GM04503 (cell line): ENCODE measurements at places on chromosomes 1 and 21.

DNA sequence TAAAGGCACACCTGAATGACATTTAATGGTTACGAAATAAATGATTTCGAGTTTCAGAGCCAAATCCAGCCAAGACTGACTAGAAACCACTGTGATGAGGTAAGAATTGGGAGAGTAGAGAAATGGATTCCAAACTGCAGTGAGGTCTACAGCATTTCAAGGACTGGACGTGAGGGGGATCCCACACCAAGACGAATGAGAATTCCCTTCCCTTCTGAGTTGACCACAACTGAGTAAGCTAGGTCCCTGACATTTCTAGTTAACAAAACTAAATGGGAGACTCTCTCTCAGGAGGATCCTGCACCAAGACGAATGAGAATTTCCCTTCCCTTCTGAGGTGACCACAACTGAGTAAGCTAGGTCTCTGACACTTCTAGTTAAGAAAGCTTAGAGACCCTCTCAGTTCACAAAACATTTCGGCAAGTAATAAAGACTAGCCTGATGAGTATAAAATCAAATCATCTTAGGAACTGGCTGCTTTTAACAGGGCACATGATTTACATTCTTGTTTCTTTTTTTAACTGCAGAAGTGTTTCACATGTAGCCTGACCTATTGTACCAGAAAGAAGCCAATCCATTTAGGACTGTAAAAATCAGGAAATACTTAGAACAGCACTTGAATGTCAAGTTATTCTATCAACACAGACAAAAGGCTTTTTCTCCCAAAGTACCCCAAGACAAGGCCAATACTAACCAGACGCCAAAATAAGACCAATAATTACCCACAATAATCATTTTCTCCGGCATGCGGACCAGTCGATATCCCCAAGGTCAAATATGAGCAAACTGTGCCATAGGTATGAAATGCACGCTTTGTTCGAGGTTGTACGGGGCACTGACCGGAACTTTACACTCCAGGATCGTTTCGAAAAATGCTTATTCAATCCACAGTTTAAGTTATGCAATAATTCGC is 1.4 kb upstream of the SPATA1 start:
- DNase-seq: peak; percentile 31

GRCh38 chr1:84271441-84272151 is 29.9 kb upstream of the SAMD13 start:
- DNase-seq: no peak

DNA sequence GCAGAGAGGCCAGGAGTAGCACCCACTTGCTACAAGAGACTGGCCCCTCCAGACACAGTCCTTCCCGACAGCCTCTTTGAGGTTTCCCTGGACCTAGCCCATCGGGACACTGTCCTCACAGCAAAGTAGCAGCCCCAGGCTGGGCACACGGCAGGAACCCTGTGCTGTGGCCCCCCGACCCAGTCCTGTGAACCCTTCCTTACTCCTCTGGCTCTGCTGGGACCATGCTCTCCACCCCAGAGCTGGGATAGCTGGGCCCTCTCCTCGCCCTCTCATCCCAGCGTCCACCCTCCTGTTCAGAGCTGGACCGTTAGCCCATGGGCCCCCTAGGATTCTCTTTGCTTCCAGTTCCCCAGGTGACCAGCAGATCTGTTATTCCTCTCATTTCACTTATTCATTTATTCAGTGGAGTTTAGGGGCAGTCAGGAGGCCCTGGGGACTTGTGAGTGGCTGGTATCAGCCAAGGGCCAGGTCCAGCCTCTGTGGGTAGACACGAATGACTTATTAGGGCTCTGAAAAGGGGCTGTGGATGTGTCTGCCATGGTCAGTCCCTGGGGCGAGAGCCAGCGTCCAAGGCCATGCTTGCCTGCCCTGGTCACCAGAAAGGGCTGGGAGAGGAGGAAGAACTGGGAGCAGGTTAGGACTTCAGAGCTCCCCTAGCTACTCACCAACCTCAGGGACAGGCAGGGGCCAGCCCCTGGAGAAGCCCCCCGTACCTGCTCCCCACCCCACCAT is 117.6 kb upstream of the RUNX3 start:
- DNase-seq: no peak

GRCh38 chr1:5404412-5405203 is 587.6 kb downstream of the NPHP4 start:
- no peak for DNase-seq

GRCh38 chr1:65309304-65310077 is at the start of gene DNAJC6:
Gene DNAJC6 (plus strand): TSS chr1:65309543. CDS start chr1:65309746, 203 bp downstream.
- peak; percentile 14 for DNase-seq

GRCh38 chr1:152907686-152908601 is at the start of gene IVL:
Gene IVL (plus strand): TSS chr1:152908546. CDS start chr1:152909798, 1,252 bp downstream.
- DNase-seq: no peak

- no peak for DNase-seq
Observed at GRCh38 chr1:210688512-210689234, 360.0 kb downstream of the HHAT start.

- peak; percentile 75 for DNase-seq
Observed at GRCh38 chr1:24888971-24889676, 41.0 kb downstream of the RUNX3 start.

DNA sequence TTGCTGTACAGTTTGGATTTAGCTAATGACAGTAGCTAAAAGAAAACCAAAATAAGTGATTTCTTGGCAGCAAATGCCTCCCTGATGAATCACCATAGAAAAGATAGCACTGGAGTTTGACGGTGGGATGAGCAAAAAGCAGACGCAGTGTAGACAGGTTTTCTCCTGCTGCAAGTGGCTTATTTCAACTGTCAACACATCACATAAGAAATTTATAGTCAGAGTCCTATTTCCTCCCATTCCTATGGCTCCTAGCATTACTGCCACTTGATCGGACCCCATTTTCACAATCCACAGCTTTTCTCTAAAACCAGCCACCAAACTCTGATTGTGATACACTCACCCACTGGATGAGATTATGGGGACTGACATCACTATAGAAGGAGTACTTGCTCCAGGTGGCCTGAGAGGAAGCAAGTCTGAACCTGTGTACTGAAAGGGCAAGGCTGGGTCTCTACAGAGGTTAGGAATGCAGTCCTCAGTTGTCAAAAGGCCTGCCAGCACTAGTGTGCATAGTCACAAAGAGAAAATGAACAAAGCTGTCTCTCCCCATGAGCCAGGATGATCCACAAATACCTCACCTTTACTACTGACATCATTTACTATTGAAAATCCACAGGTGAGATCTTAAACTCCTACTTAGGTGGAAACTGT is 359.8 kb downstream of the LTN1 start:
- peak; percentile 45 for DNase-seq

DNA sequence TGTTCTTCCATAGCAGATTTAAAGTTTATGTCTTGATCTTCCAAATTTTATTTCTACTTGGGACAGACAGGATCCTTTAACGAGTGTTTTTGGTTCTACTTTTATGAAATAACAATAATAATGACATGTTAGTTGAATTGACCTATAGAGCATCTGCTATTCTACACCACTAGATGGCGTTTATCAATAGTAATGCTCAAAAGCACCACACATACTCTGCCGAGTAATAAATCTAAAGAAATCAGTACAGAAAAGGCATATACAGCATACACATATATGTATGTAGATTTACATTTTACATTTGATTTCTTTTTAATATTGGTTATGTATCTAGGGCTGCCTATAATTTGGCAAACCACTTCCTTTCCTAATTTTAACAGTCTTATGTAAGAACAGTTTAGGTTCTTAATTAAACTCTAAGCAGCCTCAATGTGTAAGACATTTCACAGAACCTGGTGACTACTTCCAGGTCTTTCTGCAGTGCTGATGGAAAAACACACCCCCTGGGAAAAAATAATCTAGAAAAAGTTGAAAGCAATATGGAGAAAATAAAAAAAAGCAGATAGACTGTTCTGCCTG is 5.9 kb upstream of the SIPA1L2 start:
- no peak for DNase-seq

- no peak for DNase-seq
Observed at GRCh38 chr21:46552274-46552673, 52.6 kb downstream of the S100B start.

DNA sequence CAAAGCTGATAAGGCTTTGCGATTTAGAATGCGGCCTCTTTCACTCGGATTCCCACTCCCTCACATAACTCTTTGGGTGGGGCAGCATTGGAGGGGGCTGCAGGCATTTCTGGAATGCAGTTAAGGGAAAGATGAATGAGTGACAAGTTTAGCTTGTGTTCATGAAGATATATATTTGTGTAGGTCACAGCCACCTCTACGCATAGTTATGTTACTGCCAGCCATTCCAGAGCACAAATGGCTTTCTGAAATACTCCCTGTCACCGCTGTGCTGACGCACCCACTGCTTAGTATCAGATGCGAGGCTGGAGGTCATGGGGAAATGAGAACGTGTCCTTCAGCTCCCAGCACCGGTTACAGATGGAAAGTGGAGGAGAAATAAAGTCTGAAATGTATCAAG is 54.1 kb upstream of the ATP1A1 start:
- DNase-seq: no peak

- no peak for DNase-seq
Observed at GRCh38 chr1:53725238-53725689, 13.7 kb downstream of the GLIS1 start.

GRCh38 chr1:33561576-33561975 is 89.1 kb downstream of the ZSCAN20 start:
- DNase-seq: no peak

DNA sequence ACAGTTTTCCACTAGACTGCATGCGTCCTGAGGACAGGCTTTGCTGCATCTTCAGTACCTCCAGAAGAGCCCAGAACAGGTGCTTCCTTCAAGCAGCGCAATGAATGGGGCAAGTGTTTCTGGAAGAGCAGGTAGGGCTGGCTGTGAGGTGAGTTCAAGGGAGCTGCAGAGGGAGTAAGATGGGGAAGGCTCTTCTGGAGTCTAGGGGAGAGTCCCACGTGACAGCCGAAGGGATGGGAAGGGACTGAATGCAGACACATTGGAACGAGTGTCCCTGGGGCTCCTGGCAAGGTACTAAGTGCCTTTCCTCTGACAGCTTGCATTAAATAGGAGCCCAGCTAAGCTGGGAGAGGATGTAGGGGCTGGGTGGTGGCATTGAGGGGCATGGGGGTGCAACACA is 84.2 kb downstream of the FAM78B start:
- no peak for DNase-seq

DNA sequence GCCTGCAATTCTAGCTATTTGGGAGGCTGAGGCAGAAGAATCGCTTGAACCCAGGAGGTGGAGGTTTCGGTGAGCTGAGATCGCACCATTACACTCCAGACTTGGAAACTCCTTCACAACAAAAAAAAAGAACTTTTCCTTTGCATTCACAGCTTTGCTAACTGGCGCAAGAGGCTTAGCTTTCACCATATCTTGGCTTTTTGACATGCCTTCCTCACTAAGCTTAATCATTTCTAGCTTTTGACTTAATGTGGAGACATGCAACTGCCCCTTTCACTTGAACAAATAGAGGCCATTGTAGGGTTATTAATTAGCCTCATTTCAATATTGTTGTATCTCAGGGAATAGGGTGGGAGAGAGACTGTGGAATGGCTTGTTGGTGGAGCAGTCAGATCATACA is 8.7 kb downstream of the KPNA6 start:
- DNase-seq: no peak

- DNase-seq: no peak
Observed at GRCh38 chr1:217135569-217135915, 412.3 kb upstream of the ESRRG start.

GRCh38 chr21:45147473-45148315 is 73.3 kb downstream of the ADARB1 start:
- DNase-seq: no peak

DNA sequence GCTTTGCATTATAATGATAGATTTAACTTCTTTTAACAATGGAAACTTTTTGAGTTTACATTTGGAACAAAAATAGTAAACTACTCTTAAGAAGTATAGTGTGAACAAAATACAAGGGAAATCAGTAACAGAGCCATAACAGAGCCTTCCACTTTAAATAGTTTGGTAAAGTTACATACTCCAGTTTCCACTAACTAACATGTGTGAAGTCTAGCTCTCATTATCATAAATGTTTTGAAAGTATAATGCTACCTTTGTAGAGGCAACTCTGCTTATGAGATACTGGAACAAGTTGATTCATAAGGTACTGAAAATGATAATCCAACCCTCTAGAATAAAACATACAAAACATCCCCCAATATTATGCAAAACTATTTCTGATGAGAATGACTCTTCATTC is 1155.1 kb upstream of the ADGRL2 start:
- DNase-seq: no peak

DNA sequence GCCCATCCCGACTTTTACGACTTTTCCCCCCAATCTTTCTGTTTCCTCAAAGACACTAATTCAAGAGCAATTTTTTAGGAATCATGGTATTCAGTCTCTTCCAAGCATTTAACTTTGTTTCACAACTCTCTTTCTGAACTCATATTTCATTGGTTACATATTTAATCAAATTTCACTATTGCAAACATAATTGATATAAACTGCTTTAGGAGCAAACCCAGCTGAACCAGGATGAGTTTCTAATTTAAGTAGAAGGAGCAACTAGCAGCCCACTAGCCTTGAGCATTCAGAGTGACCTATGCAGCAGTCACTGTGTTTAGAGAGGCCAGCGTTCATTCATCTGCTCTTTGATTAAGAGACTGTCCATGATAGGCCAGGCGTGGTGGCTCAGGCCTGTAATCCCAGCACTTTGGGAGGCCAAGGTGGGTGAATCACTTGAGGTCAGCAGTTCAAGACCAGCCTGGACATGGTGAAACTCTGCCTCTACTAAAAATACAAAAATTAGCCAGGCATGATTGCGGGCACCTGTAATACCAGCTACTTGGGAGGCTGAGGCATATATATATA is 1.8 kb downstream of the CELA2B start:
- no peak for DNase-seq

GRCh38 chr1:78839704-78840277 is 166.7 kb downstream of the ADGRL4 start:
- DNase-seq: no peak

DNA sequence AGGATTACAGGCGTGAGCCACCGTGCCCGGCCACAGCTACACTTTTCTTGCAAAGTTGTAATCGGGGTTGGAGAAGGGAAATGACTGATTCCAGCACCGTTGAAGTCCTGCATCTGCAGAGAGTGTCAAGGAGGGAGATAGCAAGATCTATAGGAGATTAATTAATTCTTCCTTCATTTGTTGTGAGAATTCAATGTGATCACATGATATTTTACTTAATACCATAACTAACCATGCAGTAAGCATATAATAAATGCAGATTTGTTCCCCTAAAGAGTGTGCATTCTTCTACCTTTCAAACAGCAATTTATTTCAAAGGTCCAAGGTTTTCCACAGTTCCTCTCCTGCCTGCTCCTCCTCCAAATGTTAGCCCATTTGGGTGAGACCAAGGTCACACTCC is 204.5 kb downstream of the GREM2 start:
- no peak for DNase-seq

DNA sequence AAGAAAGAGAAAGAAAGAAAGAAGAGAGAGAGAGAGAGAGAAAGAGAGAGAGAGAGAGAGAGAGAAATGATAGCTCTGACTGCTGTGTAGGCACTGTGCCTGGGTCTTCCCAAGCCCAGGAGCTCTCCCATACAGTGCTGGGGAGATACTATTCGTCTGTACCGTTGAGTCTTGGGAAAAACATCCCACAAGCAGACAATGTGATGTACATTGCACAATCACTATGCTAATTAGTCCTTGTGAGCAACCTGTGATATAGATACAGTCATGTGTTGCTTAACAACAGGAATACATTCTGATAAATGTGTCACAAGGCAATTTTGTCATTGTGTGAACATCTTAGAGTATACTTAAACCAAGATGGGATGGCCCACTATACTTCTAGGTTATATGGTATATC is 381.0 kb downstream of the HHAT start:
- no peak for DNase-seq

- DNase-seq: no peak
Observed at GRCh38 chr1:48761986-48762385, 14.7 kb downstream of the BEND5 start.

GRCh38 chr1:147083919-147084272 is 88.4 kb downstream of the PRKAB2 start:
- DNase-seq: no peak
